ENCODE measurements at places on chromosomes 11 and 22.

- DNase-seq = no peak
Measured at GRCh38 chr11:31262761-31263160, 106.8 kb downstream of the DCDC1 start.

- no peak for DNase-seq
Measured at GRCh38 chr11:91653079-91653754, 571.4 kb upstream of the FAT3 start.

- no peak for DNase-seq
Measured at GRCh38 chr22:38291201-38291777, 18.5 kb upstream of the TMEM184B start.

GRCh38 chr22:36727927-36728488 is 24.5 kb upstream of the CACNG2 start:
- DNase-seq = no peak

DNA sequence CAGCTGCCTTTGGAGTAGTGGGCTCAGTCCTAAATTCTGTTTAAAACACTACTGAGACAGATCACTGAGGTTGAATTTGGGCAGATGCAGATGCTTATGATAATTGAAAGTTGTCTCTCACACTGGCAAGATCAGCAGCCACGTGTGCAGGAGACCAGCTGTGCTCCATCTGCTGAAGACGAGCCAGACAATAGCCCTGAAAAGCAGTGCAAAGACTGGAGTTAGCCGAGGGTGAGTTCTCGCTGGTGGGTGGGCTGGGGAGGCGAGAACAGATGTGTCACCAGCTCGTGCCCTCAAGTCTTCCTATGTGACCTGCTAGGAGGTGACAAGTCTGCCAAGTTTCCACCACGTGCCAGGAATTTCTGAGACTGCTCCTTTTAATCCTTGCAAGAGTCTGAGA is 661.3 kb upstream of the B3GAT1 start:
- no peak for DNase-seq

DNA sequence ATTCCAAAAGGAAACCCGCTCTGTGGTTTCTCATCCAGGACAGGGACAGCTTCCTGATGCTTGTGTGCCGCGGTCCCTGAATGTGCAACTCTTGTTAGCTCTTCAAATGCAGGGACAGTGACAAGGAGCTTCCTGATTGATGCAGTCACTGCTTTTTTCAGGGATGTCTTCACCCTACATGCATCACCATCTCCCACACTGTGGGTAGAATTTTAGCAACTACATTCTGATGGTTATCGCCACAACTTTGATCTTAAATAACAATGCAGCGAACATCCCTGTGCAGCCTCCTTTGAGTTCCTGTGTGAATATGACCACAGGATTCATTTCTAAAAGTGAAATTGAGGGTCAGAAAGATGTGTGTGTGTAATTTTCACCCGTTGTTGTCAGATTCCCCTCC is 115.0 kb downstream of the GGTLC2 start:
- no peak for DNase-seq

- peak; percentile 72 for DNase-seq
Measured at GRCh38 chr11:95108159-95108611, 18.5 kb downstream of the ENDOD1 start.

DNA sequence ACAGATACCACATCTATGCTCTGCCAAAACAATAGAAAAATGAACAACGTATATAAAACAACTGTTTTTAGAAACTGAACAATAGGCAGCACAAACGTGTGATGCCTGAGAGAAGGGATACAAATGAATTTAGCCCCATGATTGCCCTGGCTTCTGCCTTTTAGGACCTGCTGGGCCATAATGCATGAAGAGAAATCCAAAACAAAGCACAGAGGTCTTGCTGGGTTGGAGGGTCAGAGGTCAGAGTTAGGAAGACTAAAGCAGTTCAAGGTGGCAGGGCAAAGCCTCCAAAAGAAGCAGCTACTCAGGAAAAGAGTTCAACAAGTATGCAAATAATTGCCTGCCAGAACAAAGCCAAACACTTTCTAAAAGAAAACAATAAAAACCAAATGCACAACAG is 138.5 kb downstream of the TTC28 start:
- no peak for DNase-seq

GRCh38 chr11:23078289-23078971 is 218.2 kb upstream of the CCDC179 start:
- no peak for DNase-seq

GRCh38 chr11:17476317-17477083 is at the start of gene ABCC8:
Gene ABCC8 (minus strand): TSS chr11:17476845. CDS start chr11:17476776, 69 bp downstream.
- DNase-seq = no peak

- DNase-seq = no peak
Measured at GRCh38 chr11:27812341-27812740, 112.1 kb upstream of the BDNF start.

- peak; percentile 12 for DNase-seq
Measured at GRCh38 chr22:23531966-23532705, 48.0 kb downstream of the IGLL1 start.

GRCh38 chr22:29658176-29658575 is 54.7 kb downstream of the NF2 start:
- no peak for DNase-seq

- no peak for DNase-seq
Measured at GRCh38 chr11:5088556-5088955, 19.2 kb downstream of the OR52E1 start.

GRCh38 chr22:46815896-46816731 is 53.7 kb downstream of the TBC1D22A start:
- DNase-seq = no peak

GRCh38 chr11:11570823-11571222 is 51.0 kb downstream of the GALNT18 start:
- no peak for DNase-seq

- no peak for DNase-seq
Measured at GRCh38 chr11:100367892-100368291, 319.2 kb upstream of the ARHGAP42 start.

GRCh38 chr11:68118706-68119448 is 2.3 kb downstream of the CHKA start:
- no peak for DNase-seq

- no peak for DNase-seq
Measured at GRCh38 chr11:45288339-45288738, 2.2 kb upstream of the SYT13 start.

DNA sequence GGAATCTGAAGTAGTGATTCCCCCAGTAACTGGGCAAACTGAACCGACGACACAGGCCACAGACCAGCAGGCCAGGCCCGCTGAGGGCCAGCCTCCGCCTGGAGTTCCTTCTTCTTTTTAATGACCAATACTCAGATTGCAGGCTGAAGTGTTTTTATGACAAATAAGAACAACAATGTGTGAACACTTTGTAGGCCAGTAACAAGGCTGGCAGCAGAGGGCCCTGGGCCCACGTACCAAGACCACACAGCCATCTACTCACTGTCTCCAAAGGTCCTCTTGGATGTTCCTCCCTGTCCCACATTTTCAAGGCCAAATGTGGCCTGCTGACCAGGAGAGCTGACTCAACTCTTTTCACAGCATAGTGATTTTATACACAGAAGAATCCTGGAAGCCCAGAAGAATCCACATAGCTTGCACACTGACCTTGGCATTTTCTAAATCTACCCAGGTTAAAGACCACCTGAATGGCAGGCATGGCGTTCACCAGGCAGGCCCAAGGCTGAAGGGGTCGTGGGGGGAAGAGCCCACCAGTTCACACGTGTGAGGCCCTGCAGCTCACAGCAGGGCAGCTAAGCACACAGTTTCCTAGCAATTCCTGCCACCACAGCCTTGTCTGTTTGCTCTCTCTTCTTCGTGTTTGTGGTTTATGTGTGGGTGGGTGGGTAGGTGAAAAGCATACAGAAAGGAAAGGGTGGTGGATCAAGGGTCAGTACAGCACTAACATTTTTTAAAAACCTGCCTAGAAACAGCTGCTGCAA is 13.3 kb downstream of the SMCO4 start:
- no peak for DNase-seq

DNA sequence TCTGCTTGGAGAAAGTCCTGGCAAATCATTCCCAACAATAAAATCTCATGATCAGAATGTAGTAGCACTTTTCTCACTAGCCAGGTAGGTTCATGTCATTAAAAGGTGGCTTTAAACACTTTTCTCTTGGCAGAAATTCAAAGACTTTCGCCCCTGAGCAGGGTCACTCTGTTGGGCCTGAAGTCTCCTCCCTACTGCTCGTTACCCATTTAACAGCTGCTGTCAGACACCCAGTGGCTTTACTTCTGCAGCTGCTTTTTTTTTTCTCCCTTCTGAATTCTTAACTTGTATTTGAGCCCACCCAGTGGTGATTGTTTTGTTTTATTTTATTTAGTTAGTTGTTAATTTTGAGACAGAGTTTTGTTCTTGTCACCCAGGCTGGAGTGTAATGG is 25.0 kb downstream of the ARHGAP8 start:
- no peak for DNase-seq

DNA sequence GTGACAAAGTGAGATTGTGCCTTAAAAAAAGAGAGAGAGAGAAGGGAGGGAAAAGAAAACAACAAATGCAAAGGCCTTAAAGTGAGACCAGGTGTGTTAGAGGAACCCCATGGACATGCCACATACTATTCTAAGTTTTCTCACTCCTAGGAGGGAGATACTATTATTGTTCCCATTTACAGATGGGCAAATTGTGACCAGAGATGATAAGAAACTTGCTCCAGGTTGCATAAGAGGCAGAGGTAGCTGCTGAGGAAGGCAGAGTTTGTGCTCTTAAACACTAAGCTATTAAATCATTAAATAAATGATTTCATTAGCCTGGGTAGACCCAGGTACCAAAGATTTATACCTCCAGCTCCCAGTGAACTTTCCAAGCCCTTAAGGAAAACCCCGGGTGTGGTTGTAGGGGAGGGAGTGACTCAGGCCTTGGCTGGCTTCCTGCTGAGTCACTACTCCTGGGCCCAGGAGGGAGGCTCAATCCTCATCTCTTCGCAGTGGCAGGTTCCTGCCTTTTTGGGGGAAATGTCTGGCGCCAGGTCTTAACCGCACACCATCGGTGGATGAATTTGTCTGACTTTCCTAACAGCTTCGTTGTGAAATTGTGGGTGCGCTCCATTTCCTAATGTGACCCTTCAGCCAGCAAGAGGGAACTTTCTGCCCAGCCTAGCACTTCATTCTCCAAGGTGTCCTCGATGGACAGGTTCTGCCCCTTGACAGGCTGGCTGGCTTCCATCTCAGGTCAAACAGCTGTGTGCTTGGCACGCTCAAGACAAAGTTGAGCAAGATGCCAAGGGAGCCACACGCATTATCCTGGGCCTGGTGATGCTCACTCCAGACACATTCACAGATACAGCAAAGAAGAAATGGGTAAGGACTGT is 33.4 kb upstream of the PTPRJ start:
- DNase-seq = peak; percentile 78

- DNase-seq = peak; percentile 62
Measured at GRCh38 chr11:67006029-67006884, 16.7 kb upstream of the SYT12 start.

GRCh38 chr22:28116219-28116673 is 197.2 kb upstream of the PITPNB start:
- DNase-seq = no peak

DNA sequence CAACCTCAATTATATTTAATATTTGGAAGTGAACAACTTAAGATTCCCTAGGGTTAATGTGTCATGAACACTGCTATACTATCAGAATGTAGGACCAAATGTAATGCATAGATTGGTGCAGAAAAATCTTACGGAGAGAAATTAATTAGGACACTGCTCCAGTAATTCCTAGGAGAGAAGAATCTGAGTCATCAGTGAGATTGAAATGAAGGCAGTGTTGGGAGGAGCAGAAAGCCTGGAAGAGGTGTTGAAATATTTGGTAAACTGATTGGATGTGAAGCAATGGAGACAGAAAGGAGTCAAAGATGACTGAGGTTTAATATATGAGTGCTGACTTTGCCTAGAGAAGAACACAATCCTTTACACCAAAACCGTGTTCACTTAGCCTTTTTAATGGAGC is 836.0 kb downstream of the FAM181B start:
- DNase-seq = no peak

GRCh38 chr11:78257654-78258053 is 68.9 kb downstream of the USP35 start:
- no peak for DNase-seq

DNA sequence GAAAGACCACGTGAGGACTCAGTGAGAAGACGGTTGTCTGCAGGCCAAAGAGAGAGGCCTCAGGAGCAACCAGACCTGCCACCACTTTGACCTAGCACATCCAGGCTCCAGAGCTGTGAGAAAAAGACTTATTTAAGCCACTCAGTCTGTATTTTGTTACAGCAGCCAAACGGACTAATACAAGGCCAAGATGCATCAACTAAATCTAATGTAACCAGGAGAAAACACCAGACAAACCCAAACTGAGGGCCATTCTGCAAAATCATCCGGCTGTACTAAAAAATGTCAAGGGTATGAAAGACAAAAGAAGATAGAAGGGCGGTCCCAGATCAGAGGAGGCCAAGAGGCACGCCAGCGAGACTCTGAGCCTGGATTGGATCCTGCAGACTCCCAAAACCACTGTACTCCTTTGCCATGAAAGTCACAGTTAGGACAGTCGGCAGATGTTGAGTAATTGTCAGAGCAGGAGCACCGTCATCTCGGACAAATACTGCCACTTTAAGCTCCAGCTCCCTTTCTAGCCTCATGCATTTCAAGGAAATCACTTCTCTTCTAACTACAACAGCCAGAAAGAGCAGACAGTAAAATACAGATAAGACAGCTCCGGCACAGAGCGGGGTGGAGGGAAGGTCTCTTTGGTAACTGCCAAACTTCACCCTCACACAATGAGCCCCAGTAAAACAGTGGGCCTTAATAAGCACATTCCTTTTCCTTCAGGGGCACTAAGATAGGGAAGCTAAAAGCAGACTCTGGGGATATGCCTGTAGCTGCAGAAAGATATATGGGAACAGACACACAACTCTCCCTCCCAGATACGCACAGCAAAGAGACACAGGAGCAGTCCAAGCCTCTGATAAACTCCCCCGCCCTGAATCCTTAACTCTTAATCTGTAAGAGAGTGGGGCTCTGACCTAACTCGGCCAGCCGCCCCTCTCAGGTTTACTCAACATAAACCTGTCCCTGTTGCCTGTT is 3.5 kb upstream of the ZP1 start:
- peak; percentile 6 for DNase-seq

GRCh38 chr11:105489446-105489845 is 120.4 kb upstream of the GRIA4 start:
- DNase-seq = no peak

DNA sequence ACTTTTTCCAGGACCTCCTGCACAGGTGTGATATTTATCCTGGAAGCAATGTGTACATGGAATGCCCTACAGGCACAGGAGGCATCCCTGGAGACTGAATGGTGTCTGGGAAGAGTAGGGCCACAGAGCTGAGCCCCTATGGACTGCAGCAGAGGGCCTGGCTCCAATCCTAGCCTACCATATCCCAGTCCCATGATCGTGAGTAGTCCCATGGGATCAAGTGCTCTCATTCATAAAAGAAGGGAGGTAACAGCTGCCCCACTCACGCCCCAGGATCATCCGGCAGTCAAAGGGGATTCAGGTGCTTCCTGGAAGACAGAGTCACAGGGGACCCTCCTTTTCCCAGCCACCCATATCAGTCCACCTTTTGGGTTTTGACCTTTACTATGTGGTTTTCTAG is 24.0 kb downstream of the ANKK1 start:
- no peak for DNase-seq

- no peak for DNase-seq
Measured at GRCh38 chr22:48393885-48394284, 1433.8 kb downstream of the BRD1 start.

Data from heart left ventricle (tissue), 16 donors.